Stimulated activated CD4-positive, alpha-beta T cell treated with anti-CD3 and anti-CD28 coated beads, Interleukin-1b, Interleukin-23, amount 100 ng/mL, for 1 hour (primary cell): ENCODE measurements at places on chromosomes 5 and 9.
A peak's percentile ranks its signal among the peaks of the same experiment; 100 is the strongest.

GRCh38 chr9:108854641-108855528 is 901 bp downstream of the ACTL7B start:
- DNase-seq: no peak

DNA sequence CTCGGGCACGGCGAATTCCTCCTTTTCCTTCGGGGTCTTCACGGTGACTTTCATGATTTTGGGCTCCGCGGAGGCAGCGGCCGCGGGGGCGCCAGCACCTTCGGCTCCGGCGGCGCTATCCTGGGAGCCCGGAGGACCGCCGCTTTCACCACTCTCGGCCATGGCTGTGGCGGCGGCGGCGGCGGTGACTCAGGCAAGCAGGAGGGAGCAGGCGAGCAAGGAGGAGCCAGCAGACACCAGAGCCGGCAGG is 315 bp downstream of the UBQLN1 start:
- DNase-seq: peak; percentile 42

- no peak for DNase-seq
Measured at GRCh38 chr5:101143526-101143925, 240.4 kb upstream of the ST8SIA4 start.

DNA sequence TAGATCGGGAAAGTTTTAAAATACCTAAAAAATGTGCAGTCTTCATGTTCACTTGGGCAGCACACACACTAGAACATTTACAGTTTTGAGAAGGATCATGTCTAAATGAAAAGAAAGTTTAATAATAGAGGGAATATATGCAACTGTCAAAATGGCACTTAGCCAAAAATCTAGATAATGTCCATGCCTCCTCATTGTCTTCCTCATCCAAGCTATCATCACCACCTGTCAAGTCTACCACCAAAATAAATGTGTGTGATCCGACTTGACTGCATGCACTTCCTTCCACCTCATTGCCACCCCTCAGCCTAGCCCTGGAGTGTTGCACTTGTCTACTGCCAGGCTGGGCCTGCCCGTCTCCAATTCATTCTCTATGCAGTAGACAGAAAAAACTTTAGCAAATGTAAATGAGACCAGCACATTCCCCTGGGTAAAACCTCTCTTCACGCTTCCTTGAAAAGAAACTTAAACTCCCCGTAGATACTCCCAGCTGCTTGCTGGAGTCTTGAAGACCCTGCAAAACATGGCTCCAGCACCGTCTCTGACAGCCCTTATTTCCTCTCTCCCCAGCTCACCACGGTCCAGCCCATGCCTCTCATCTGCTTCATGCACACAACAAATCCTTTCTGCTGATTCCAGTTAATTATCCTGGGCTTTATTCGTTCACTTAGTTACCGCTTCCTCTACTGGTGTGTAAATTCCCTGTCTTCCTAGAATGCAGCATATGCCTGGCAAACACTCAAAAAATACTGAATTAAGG is 66.9 kb downstream of the FANCC start:
- DNase-seq: no peak

DNA sequence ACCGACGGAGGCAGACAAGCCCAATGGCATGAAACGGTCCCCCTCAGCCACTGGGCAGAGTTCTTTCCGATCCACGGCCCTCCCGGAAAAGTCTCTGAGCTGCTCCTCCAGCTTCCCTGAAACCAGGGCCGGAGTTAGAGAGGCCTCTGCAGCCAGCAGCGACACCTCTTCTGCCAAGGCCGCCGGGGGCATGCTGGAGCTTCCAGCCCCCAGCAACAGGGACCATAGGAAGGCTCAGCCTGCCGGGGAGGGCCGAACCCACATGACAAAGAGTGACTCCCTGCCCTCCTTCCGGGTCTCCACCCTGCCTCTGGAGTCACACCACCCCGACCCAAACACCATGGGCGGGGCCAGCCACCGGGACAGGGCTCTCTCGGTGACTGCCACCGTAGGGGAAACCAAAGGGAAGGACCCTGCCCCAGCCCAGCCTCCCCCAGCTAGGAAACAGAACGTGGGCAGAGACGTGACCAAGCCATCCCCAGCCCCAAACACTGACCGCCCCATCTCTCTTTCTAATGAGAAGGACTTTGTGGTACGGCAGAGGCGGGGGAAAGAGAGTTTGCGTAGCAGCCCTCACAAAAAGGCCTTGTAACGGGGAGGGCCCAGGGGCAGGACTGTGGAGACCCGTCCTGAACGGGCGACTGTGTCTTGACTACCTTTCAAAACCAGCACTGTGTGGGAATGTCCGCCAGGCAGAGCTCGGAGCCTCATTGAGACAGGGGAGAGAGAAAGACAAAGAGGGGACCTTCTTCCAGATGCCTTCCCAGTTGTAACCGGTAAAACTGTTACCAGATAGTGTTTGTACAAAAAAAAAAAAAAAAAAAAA is 29.9 kb downstream of the CD180 start:
- peak; percentile 28 for DNase-seq

GRCh38 chr5:20972419-20972925 is 984.5 kb upstream of the CDH18 start:
- DNase-seq: no peak

DNA sequence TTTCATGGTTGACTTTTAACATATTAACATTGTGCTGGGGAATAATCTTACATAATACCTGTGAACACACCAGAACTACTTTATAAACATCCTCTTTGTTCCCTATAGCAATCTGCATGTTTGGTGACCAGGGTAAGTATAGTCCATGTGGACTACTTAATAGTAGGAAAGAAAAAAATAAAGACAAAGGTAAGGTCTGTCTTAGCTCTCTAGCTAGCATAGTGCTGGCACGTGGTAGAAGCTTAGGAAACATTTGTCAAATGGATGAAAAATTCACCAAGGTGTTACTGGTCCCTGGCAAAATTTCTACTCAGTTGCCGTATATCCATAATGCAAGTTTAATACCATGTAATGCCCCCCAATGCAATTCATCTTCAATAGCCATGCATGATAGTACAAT is 78.6 kb upstream of the ABCA1 start:
- no peak for DNase-seq

DNA sequence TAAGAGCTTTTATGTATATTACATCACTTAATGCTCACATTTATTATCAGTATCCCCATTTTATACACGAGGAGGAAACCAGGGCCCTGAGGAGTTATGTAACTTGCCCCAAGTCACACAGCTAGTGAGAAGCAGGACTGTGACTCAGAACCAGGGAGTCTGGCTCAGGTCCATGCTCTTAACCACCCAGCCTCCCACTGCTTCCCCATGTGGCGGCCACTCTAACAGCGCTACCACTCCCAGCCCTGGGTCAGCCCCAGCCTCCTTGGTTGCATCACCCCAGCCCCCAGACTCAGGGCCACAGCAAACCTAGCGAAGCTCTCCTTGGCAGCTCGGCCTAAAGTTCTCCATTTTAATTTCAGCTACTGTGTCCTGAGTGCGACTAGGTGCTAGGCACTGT is 159.1 kb downstream of the PAX5 start:
- no peak for DNase-seq

DNA sequence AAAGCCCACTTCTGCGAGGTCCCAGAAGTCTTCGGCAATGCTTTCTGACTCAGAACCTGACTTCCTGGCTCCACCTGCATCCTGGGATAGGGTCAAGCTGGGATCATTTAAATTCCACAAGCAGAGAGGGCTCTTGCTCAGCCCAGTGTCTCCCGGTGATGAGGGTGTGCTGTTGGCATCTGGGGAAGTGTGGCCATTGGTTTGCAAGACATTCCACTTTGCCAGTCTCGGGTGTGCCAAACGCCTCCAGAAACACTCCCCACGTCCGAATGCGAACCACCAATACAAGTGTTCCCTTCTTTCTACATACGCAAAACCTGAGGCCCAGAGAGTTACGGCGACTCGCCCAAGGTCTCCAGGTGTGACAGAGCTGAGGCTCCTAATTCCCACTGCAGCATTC is 43.1 kb upstream of the FCN2 start:
- DNase-seq: no peak
